ENCODE measurements at places on chromosomes 7 and 10.

DNA sequence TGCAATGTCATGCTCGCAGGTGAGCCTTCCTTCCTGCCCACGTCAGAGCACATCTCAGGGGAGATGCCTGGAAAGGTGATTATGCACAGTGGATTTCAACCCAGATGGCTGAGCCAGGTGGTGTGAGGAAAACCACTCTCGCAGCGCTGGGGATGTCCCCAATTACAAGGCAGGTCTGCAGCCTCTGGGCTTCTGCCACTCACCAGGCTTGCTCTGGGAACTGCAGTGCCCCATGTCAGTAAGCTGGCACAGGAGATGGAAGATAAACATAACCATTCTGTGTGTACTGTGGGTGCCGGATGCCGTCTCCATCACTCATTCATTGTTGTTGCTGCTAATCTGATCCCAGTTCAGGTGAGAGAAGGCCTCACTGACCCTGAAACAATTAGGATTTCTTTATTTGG is 222.9 kb upstream of the PITRM1 start:
- no peaks in the 10 kb centered on the region for H3K4me1 ChIP-seq
- H3K27ac ChIP-seq, result no peak overlapping the region
- no peak overlapping the region for H3K4me3 ChIP-seq
- H3K36me3 ChIP-seq, result no peaks in the 10 kb centered on the region
- no peaks in the 10 kb centered on the region for H3K27me3 ChIP-seq
- DNase-seq, result no peak

DNA sequence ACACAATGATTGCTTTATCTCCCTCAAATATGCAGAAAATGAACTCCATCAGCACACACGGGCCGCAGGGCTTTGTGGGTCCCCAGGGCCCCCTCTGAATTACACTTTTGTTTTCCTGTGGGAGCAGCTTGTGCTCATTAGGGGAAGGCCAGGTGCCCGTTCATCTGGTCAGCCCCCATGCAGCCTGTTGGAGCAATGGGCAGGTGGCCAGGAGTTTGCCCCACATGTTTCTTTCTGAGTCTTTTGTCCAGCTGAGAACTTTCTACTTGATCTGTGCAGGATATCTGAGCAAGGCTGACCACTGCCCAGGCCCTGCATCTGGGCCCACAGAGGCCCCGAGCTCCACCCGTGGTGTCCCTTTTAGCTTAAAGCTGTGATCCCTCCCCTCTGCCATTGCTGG is 105.3 kb upstream of the FAM20C start:
- H3K36me3 ChIP-seq, result no peaks in the 10 kb centered on the region
- DNase-seq, result peak; percentile 5
- H3K27ac ChIP-seq, result no peak overlapping the region
- H3K4me3 ChIP-seq, result no peak overlapping the region
- H3K4me1 ChIP-seq, result peaks cover 54% of the 10 kb centered on the region
- H3K27me3 ChIP-seq, result no peaks in the 10 kb centered on the region

DNA sequence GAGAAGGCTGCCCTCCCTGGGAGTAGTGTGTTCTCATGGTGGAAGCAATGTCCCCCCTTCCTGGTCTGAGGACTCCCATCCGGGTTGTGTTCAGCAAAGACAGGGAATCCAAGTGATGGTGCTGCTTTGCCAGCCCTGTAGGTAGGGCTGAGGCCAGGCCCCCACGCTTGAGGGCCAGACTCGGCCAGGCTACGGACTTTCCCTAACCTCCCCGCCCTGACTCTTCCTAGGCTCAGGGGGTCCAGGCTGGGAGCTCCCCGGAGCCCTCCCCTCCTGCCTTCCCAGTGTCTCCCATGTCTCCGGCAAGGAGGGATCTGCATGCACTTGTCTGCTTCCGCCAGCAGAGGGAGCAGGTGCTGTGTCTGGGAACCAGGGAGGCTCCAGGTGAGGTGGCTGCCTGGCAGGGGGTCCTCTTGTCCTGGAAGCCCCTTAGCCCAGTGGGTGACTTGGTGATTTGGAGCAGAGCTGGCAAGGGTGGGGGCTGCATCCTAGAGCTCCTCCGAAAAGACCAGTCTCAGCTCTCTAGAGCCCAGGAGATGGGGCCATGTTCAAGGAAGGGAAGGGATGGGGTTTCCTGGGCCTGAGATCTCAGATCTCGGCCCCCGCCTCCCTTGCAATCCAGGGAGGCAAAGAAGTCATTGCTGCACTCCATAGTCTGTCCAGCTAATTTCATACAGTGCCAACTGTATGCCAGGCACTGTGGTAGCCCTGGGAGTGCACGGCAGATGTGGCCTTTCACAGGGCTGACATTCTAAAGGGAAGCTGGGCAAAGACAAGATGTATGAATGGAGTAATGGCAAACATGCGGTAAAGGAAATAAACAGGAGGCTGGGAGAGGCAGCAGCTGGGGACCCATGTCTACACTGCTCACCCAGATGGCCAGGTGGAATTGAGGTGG is 20.3 kb upstream of the SFRP5 start:
- no peak overlapping the region for H3K27ac ChIP-seq
- H3K4me3 ChIP-seq, result no peak overlapping the region
- H3K4me1 ChIP-seq, result no peaks in the 10 kb centered on the region
- peak; percentile 78 for DNase-seq
- H3K36me3 ChIP-seq, result no peaks in the 10 kb centered on the region

DNA sequence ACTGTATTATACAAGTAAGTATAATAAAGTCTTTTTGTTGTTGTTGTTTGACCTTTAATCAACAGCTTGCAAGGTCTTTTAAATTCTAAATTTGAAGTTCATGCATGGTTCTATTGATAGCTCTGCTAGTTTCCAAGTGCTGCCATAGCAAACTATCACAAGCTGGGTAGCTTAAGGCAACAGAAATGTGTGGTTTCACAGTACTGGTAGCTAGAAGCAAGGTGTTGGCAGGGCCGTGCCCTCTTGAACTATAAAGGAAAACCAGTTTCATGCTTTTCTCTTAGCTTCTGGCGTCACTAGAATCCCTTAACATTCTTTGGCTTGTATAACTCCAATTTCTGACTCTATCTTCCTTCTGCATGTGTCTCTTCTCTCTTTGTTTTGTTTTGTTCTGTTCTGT is 1021.9 kb upstream of the AUTS2 start:
- no peak overlapping the region for H3K27ac ChIP-seq
- no peaks in the 10 kb centered on the region for H3K4me1 ChIP-seq
- H3K4me3 ChIP-seq, result no peak overlapping the region
- no peaks in the 10 kb centered on the region for H3K36me3 ChIP-seq

GRCh38 chr7:45269192-45269591 is 111.6 kb downstream of the RAMP3 start:
- H3K36me3 ChIP-seq, result no peaks in the 10 kb centered on the region
- H3K27ac ChIP-seq, result no peak overlapping the region
- H3K4me1 ChIP-seq, result no peaks in the 10 kb centered on the region
- no peaks in the 10 kb centered on the region for H3K27me3 ChIP-seq
- no peak overlapping the region for H3K4me3 ChIP-seq

DNA sequence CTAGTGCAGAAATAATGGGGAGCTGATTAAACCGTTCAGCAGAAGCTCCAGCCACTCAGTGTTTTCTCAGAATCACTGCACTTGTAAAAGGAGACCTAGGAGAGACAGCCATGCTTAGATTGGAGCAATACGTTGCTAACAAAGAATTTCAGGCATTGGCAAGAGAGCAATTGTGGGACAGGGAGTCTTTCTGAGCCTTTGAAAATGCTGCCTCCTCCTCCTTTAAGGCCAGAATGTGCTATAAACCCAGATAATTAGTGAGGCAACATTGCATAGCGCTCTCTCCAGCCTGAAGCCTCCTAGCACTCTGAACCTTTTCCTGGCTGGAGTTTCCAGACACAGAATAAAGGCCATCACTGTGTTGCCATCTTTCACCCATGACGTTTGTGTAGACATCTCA is 18.5 kb upstream of the PTPRN2 start:
- H3K27me3 ChIP-seq, result no peaks in the 10 kb centered on the region
- H3K36me3 ChIP-seq, result no peaks in the 10 kb centered on the region
- no peak overlapping the region for H3K27ac ChIP-seq
- no peak overlapping the region for H3K4me3 ChIP-seq
- DNase-seq, result no peak
- no peaks in the 10 kb centered on the region for H3K4me1 ChIP-seq

DNA sequence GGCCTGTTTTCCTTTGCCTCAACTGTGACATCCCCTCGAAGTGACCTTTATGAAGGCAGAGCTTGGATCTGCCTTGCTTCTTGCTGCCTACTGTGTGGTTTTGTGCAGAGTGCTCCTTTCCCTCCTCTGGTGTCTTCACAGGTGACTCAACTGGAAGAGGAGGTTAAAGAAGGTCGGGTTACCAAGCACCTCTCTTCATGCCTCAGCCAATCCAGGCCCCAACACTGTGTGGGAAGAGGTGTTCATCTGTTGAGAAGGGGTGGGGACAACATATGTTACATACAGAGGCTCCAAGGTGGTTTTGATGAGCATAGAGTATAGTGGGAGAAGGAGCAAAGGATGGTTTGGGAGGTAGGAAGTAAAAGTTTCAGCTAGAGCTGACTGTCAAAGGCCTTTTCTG is 155.7 kb downstream of the AUTS2 start:
- peaks cover 18% of the 10 kb centered on the region for H3K4me1 ChIP-seq
- H3K36me3 ChIP-seq, result no peaks in the 10 kb centered on the region
- no peak for DNase-seq
- no peaks in the 10 kb centered on the region for H3K27me3 ChIP-seq
- no peak overlapping the region for H3K4me3 ChIP-seq

DNA sequence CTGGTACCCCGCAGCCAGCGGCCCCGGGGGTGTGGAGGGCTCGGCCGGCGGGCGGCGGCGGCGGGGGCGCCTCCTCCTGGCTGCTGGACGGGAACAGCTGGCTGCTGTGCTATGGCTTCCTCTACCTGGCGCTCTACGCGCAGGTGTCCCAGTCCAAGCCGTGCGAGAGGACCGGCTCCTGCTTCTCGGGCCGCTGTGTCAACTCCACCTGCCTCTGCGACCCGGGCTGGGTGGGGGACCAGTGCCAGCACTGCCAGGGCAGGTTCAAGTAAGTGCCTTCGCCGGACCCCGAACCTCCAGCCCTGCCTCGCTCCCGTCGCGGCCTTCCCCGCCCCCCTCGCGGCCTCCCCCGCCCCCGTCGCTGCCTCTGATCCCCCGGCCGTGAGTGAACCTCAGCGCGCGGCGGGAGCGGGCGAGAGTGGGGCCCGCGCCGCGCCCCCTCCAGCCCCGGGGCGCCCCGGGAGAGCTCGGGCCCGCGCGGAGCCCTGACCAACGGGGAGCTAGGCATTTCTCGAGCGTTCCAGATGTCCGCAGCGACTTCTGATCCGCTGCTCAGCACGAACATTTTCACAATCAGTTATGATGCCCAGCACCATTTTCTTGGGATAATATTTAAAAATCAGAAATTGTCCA is 727 bp downstream of the ATRNL1 start:
- no peaks in the 10 kb centered on the region for H3K4me1 ChIP-seq
- H3K27ac ChIP-seq, result peak overlapping the region; percentile 93
- H3K4me3 ChIP-seq, result peak overlapping the region; percentile 88
- H3K27me3 ChIP-seq, result peaks cover 51% of the 10 kb centered on the region
- peak; percentile 35 for DNase-seq

DNA sequence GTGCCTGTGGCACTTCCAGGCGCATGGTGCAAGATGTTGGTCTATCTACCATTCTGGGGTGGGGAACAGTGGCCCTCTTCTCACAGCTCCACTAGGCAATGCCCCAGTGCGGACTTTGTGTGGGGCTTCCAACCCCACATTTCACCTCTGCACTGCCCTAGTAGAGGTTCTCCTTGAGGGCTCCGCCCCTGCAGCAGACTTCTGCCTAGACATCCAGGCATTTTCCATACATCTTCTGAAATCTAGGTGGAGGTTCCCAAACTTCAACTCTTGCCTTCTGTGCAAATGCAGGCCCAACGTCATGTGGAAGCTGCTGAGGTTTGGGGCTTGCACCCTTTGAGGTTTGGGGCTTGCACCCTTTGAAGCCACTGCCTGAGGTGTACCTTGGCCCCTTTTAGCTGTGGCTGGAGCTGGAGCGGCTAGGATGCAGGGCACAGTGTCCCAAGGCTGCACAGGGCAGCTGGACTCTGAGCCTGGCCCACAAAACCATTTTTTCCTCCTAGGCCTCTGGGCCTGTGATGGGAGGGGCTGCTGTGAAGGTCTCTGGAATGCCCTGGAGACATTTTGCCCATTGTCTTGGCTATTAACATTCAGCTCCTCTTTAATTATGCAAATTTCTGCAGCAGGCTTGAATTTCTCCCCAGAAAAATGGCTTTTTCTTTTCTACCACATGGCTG is 130.6 kb upstream of the EFCAB10 start:
- H3K27ac ChIP-seq, result no peak overlapping the region
- DNase-seq, result no peak
- H3K27me3 ChIP-seq, result no peaks in the 10 kb centered on the region
- H3K4me1 ChIP-seq, result no peaks in the 10 kb centered on the region
- H3K36me3 ChIP-seq, result no peaks in the 10 kb centered on the region

DNA sequence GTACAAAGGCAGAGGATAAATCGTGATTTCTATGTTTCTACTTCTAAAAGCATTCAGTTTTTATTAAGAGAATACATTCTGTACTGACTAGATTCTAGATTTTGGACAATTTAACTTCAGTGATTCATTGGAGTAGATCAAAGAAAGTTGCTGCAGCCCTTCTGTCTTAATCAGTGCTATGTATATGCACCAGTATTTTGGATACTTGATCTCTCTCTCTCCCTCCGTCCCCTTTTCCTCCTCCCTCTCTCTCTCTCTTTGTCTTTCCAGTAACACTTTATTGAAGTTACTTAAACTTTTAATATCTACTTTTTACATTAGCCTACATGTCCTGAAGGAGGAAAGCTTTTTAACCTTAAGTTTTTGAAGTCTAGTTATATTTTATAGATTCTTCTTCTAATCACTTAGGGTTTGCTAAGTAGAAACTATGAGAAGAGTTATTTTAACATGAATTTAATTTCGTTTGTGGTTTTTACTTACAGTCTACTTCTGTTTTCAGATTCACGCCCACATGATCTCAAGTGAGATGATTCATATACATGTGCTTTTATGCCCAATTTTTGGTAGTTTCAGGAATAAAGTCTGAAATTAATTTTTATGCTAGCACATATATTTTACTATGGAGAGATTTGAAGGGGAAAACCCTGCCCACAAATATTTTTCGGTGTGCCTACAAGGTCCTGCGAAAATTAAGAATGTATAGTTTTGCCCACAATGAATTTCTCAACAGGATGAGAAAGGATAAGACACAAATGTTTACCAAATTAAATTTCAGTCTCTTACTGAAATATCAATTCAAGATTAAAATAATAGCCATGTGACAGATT is 9.1 kb downstream of the MDFIC start:
- H3K4me3 ChIP-seq, result no peak overlapping the region
- no peaks in the 10 kb centered on the region for H3K27me3 ChIP-seq
- H3K4me1 ChIP-seq, result no peaks in the 10 kb centered on the region
- no peaks in the 10 kb centered on the region for H3K36me3 ChIP-seq

GRCh38 chr7:50655490-50655889 is 90.3 kb upstream of the DDC start:
- DNase-seq, result no peak
- no peak overlapping the region for H3K4me3 ChIP-seq
- no peaks in the 10 kb centered on the region for H3K27me3 ChIP-seq
- H3K27ac ChIP-seq, result no peak overlapping the region
- no peaks in the 10 kb centered on the region for H3K36me3 ChIP-seq

Measured in hepatocyte (in vitro differentiated cells).